ENCODE measurements at places on chromosomes 2 and 18.
A peak's percentile ranks its signal among the peaks of the same experiment; 100 is the strongest.

GRCh38 chr2:235583144-235583543 is 89.3 kb downstream of the AGAP1 start:
- DNase-seq: no peak

DNA sequence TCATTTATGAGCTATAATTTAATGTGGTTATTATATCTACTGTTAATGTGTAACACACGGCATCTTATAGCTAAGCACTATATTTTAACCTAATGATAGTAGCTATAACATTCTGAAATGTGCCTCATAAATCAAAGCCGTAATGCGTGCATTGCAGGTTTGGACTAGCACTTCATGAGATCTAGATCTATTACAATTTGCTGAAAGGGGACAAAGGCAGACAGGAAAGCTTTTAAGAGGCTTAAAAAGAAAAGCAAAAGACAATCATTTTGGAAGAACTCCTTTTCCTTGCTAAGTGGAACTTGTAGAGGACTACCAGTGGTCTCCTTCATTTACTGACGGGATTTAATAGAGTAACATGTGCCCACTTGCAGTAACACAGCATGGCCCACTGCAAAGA is 213.1 kb downstream of the NBAS start:
- no peak for DNase-seq

DNA sequence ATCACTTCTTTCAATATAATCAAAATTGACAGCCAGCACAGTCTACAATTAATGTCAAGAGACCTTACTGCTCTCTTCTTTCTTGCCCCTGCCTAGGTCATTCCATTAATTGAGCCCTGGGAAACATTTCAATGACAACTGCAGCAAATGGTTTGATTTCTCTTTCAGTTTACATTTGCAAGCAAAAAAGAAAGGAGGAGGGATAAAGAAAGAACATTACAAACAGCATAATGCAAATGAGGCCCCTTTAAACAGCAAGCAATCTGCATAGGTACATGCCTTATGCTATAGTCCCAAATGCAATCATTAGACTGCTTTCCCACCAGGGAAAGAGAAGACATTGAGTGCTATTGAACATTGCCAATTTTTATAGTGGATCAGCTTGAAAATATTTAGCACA is 655.0 kb upstream of the CDH2 start:
- no peak for DNase-seq

- no peak for DNase-seq
Observed at GRCh38 chr18:39942702-39943101, 2012.3 kb upstream of the PIK3C3 start.

GRCh38 chr2:32427672-32428610 is 71.1 kb downstream of the BIRC6 start:
- DNase-seq: peak; percentile 40

DNA sequence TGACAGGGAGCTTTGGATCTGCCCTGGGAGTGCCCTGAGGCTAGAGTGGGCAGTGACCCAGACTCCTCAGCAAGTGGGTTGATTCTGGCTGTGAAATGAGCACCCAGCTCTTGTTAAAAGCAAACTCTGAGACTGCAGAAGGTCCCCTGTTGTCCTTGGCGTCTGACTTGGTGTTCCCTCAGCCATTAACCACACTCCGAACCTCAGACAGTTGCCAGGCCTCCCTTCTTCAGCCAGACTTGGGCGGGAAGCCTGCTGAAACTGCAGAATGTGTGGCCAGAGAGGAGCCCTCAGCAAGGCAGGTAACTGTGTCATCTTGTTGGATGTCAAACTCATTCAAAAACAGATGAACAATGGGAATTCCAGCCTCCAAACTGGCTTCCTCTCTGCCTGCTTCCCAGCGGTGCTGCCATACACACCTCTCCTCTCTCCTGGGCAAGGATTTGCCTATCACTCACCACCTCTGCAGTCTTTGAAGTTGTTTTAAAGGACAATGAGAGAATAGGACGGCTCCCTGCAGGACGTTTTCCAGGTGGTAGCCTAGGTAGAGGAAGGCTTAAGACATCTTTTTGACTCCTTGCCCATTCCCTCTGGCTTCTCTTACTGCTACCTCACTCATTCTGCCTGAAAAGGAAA is 38.9 kb upstream of the B3GNT2 start:
- DNase-seq: no peak

GRCh38 chr2:64267699-64268098 is 123.5 kb upstream of the PELI1 start:
- no peak for DNase-seq

- DNase-seq: peak; percentile 62
Observed at GRCh38 chr2:128435576-128436478, 117.2 kb upstream of the HS6ST1 start.

GRCh38 chr2:206535260-206535986 is 92.1 kb downstream of the ADAM23 start:
- no peak for DNase-seq

GRCh38 chr2:10057231-10058107 is 14.1 kb downstream of the KLF11 start:
- DNase-seq: no peak

DNA sequence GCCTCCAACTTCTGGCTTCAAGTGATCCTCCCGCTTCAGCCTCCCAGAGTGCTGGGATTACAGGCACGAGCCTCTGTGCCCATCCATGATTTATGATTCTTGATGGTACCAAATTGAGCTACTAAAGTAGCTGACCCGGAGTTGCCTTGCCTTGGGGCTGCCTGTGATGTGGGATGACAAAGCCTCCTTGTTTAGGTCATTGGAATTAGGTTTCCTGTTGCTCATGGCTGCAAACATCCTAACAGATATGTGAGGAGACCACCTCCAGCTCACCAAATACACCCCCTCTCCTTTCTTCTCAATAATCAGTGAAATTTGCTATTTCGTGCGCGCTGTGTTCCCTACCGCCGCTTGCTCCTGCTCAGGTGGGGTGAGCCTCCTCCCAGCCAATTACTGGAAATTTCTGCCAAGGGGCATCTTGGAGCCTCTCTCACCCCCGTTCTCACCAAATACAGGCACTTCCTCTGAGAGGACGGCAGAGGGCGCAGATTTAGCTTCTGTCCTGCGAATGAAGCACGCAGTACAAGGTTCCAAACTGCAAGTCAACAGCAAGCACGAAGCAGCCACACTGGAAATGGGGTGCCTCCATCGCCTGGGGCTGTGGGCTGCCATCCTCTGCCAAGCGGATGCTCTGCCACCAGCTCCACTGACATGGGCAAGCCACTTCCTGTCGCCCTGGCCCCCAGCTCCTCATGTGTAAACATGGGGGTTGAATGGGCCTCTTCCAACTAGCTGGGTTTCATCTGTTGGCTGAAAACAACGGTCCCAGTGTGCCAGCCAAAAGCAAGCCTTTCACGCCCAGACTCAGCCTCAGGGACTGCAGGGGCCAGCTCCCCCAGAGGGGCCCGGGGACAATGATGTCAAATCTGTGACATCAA is 71.7 kb downstream of the NCAPH start:
- DNase-seq: peak; percentile 54

DNA sequence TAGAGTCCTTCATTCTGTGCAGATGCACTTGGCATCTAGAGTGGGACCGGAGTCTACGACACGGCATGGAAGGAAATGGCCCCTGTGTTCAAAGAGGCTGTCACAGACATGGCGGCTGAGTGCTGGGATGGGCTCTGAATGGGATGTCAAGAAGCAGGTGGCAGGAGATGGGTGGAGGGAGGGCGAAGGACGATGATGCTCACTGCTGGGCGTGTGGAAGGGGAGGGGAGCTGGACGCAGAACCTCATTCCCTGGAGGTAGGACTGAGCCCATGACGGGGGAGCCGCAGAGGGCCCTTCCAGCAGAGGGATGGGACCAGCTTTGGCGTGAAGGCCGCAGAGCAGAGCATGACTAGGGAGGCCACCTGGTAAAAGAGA is 18.8 kb upstream of the ALPI start:
- DNase-seq: no peak

DNA sequence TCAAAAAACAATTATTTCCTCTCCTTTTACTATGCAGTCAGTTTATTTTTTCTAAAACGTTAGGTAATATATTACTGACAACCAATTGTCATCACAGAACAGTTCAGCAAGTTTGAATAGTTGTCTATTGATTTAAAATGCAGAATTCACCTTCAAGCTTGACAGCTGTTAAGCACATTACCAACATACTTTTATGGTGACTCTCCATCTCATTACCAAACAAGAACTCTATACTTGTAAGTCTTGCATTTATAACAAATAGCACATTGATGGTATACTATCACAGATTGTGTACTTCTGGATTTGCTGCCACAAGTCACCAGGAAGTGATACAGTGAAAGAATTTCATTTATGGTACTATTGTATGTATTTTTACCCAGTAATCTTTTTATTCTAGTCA is 99.4 kb upstream of the PPP1CB start:
- no peak for DNase-seq

DNA sequence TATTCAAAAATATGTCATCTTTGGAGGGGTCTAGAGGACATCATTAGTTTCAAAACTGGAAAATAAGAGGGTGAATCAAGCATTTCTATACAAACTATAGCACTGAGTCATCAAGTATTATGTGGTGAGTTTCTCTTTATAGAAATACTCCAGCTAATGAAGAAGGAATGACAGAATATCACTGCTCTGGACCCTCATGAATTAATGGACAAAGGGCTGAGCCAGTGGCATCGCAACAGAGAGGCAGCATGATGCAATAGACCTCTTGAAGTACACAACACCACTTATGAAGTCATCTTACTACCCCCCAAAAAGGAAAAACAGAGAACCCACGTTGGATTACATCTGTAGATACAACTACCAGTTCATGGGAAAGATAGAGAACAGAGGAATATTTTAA is 27.4 kb upstream of the EIF2AK3 start:
- no peak for DNase-seq

- DNase-seq: peak; percentile 30
Observed at GRCh38 chr2:129301431-129301913, 678.0 kb upstream of the RAB6C start.

- no peak for DNase-seq
Observed at GRCh38 chr2:79876430-79876829, 363.6 kb downstream of the CTNNA2 start.

GRCh38 chr2:134839649-134840048 is 1.2 kb downstream of the ACMSD start:
- DNase-seq: no peak

- DNase-seq: no peak
Observed at GRCh38 chr2:211823886-211824479, 714.6 kb downstream of the ERBB4 start.
